Muscle of leg (tissue), 16 donors: ENCODE measurements at places on chromosomes 7 and 10.

GRCh38 chr7:154676422-154677073 lies 326.4 kb downstream of the PAXIP1 start:
- peak; percentile 11 for DNase-seq

GRCh38 chr7:157754416-157754790 lies 417.6 kb downstream of the DNAJB6 start:
- DNase-seq, result no peak

GRCh38 chr7:17304926-17305325 lies 6.5 kb downstream of the AHR start:
- DNase-seq, result peak; percentile 40

- DNase-seq, result no peak
Measured at GRCh38 chr7:140439359-140439758, 35.5 kb downstream of the RAB19 start.
